T-cell (primary cell): ENCODE measurements at places on chromosomes 3 and 15. TPM values are rescaled to one million over a fixed set of nuclear protein-coding genes. Genes with fewer than 3 reads are reported as not detected.

DNA sequence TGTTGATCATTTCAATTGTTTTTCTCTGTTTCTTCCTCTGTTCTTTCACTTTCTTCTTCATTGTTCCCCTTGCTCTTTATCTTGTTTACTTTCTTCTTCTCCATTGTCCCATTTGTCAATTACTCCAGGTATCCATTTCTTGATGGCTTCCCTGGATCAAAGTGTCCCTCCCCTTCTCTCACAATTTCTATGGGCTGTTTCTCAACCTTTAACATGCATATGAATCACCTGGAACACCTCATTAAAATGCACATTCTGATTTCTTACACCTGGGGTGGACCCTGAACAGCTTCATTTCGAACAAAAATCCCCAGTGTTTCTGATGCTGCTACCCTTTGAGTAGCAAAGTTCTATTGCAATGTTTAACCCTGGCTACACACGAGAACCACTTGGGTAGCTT, 454.8 kb downstream of the EPHA6 start:
- no peaks in the 10 kb centered on the region for H3K36me3 ChIP-seq
- no peaks in the 10 kb centered on the region for H3K4me1 ChIP-seq
- no peak overlapping the region for H3K4me3 ChIP-seq
- DNase-seq: no peak

GRCh38 chr15:58524247-58524646, 92.5 kb downstream of the LIPC start:
- no peak for DNase-seq
- H3K4me1 ChIP-seq: peaks cover 16% of the 10 kb centered on the region

- no peak overlapping the region for H3K4me3 ChIP-seq
- no peak for DNase-seq
- H3K36me3 ChIP-seq: no peaks in the 10 kb centered on the region
- H3K4me1 ChIP-seq: no peaks in the 10 kb centered on the region
Measured at GRCh38 chr15:86854176-86854575, 774.5 kb downstream of the AGBL1 start.

GRCh38 chr3:61595288-61595687, 33.9 kb downstream of the PTPRG start:
- no peaks in the 10 kb centered on the region for H3K27me3 ChIP-seq
- H3K36me3 ChIP-seq: no peaks in the 10 kb centered on the region
- H3K4me3 ChIP-seq: no peak overlapping the region
- H3K27ac ChIP-seq: no peak overlapping the region

Gene KBTBD13
- total RNA-seq: not detected

DNA sequence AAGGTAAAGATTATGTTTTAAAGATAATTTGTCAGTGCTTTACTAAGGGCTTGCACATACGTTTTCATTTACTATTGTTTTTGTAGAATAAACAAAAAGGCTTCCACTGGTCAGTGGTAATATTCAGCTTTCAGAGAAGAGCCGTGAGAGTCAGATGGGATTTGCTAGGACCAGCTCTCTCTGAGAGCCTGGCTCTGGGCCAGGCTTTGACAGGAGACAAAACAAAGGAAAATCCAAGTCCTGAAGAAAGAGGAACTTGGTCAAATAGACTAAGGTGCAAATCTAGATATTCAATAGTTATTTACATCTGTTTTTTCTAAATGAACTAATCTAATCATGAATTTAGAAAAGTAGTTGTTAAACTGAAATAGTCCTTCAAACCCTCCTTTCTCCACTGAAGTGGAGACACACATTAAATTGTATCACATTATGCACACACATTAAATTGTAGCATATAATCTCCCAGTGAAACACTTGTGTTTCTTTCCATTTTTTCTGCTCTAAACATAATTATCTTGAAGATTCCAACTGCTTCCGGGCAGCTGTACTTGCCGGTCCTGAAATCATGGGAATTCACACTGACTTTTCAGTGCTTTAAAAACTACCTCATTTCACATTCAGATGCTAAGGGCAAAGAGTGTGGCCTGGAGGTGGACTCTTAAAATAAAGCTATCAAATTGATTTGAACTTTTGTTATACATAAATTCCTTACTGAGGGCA, 55.1 kb upstream of the FILIP1L start:
- H3K27me3 ChIP-seq: no peaks in the 10 kb centered on the region
- H3K27ac ChIP-seq: no peak overlapping the region
- DNase-seq: no peak
- no peak overlapping the region for H3K4me3 ChIP-seq
- H3K36me3 ChIP-seq: no peaks in the 10 kb centered on the region

- peaks cover 39% of the 10 kb centered on the region for H3K36me3 ChIP-seq
- no peak overlapping the region for H3K27ac ChIP-seq
- no peaks in the 10 kb centered on the region for H3K4me1 ChIP-seq
- no peak overlapping the region for H3K4me3 ChIP-seq
Measured at GRCh38 chr3:126442094-126442855, 33.4 kb downstream of the ZXDC start.

DNA sequence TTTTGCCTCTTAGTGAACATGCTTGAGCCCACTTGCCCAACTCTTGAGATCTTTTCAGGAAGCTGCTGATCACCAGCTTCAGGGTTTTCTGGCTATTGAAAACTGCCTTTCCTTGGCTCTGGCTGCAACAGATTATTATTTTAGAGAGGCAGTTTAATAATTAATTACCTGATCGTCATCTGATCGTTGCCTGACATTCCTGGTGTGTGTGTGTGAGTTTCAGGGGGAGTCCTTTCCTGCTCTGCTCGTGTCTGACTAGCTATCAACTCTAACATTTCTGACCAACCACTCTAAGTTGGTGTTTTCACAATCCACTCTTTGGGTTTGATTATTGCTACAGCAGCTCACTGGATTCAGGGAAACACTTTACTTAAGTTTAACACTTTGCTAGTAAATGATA, 84.3 kb upstream of the SPATA16 start:
- no peak for DNase-seq
- H3K27ac ChIP-seq: no peak overlapping the region
- H3K4me1 ChIP-seq: no peaks in the 10 kb centered on the region
- no peaks in the 10 kb centered on the region for H3K27me3 ChIP-seq

Gene ARNT2
- not detected for total RNA-seq

Gene XYLB
- 1.9 TPM for total RNA-seq

GRCh38 chr3:4670352-4670751, 177.2 kb downstream of the ITPR1 start:
- no peaks in the 10 kb centered on the region for H3K27me3 ChIP-seq
- H3K27ac ChIP-seq: no peak overlapping the region
- H3K4me3 ChIP-seq: no peak overlapping the region
- DNase-seq: no peak
- H3K4me1 ChIP-seq: no peaks in the 10 kb centered on the region

DNA sequence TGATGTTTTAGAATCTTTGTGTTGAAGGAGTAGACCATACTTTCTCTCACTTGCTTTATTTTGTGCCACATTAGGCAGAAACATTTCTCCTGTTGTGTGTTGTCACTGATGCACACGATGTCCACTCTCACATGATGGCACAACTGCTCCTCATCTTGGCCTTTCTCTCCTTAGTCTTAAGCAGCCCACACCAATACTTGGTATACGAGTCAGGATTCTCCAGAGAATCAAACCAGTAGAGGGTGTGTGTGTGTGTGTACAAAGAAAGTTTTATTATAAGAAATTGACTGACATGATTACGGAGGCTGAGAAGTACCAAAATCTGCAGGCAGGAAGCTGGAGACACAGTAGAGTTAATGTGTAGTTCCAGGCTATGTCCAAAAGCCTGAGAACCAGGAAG, 187.1 kb downstream of the ALCAM start:
- H3K4me1 ChIP-seq: no peaks in the 10 kb centered on the region
- no peaks in the 10 kb centered on the region for H3K27me3 ChIP-seq
- no peaks in the 10 kb centered on the region for H3K36me3 ChIP-seq
- H3K27ac ChIP-seq: no peak overlapping the region
- no peak for DNase-seq

- H3K36me3 ChIP-seq: no peaks in the 10 kb centered on the region
- H3K27me3 ChIP-seq: no peaks in the 10 kb centered on the region
- H3K4me3 ChIP-seq: no peak overlapping the region
- DNase-seq: no peak
- no peaks in the 10 kb centered on the region for H3K4me1 ChIP-seq
Measured at GRCh38 chr3:41050144-41050543, 149.2 kb upstream of the CTNNB1 start.

DNA sequence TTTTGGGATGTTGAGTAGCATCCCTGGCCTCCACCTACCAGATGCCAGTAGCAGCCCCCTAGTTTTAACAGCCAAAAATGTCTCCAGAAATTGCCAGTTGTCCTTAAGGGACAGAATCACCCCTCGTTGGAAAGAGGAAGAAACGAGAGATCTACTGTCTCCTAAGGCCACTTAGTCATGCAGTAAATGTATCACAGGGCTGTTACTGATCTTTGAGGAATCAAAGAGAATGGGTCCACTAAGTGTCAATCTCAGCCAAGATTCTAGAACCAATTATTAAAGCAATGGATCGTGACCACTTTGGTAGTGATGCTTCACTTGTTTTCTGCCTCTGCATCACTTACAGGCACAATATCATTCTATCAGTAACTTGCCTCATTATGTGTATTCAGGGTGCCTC, 26.4 kb downstream of the POLG start:
- no peaks in the 10 kb centered on the region for H3K4me1 ChIP-seq
- H3K4me3 ChIP-seq: no peak overlapping the region
- H3K36me3 ChIP-seq: no peaks in the 10 kb centered on the region
- DNase-seq: no peak
- no peak overlapping the region for H3K27ac ChIP-seq
- H3K27me3 ChIP-seq: no peaks in the 10 kb centered on the region

DNA sequence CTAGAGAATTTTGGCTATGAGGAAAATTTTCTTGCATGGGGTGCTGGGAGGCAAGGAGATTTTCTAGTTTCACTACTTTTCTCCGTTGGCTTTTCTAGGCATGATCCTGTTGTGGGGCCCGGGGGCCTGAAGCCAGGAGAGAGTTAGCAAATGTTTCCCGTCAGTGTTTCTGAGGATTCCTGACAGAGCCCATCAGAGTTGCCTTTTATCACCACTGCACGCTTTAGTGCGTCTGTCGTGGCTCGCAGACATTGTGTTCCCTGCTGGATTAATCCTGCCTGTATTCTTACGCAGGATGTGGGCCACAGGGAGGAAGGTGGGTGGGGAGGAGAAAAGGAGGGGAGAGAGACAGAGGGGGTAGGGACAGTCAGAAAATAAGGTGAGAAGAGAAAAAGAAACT, 18.1 kb upstream of the BOC start:
- no peak overlapping the region for H3K27ac ChIP-seq
- no peak for DNase-seq
- H3K4me3 ChIP-seq: no peak overlapping the region

DNA sequence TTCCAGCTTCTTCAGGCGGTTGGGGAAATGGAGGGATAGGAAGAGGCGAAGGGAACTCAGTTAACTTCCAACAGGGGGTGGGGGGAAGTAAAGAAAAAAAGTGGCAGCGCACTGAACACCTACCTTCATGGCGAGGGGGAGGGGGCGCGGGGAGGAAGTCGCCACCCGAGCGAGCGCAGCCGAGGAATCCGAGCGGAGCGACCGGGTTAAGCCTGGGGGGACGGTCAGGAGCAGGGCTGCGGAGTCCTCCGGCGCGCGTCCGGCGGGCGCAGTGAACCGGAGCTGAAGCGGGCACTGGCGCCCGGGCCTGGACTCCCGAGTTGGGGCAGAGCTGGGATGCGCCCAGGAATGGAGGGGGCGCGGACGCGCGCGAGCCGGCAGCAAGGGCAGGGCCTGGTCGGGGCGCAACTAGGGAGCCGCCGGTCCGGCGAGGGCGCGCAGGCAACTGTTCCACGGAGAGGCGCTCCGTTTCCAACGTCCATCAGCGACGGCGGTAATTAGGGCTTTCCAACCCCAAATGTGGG, at the start of gene WNT5A:
WNT5A (minus strand) TSS at position 450 of the 524 bp plus-strand sequence; CDS start at position 129, 321 bp downstream.
- H3K4me1 ChIP-seq: peaks cover 29% of the 10 kb centered on the region
- H3K27me3 ChIP-seq: peaks cover 73% of the 10 kb centered on the region
- H3K36me3 ChIP-seq: no peaks in the 10 kb centered on the region
- no peak within 1 kb of the TSS for H3K4me3 ChIP-seq

GRCh38 chr3:53102601-53103147, 27.6 kb downstream of the RFT1 start:
- no peak overlapping the region for H3K4me3 ChIP-seq
- H3K4me1 ChIP-seq: no peaks in the 10 kb centered on the region
- no peaks in the 10 kb centered on the region for H3K27me3 ChIP-seq
- DNase-seq: no peak

GRCh38 chr15:100242989-100243388, 98.8 kb downstream of the ADAMTS17 start:
- no peaks in the 10 kb centered on the region for H3K27me3 ChIP-seq
- no peaks in the 10 kb centered on the region for H3K36me3 ChIP-seq
- no peaks in the 10 kb centered on the region for H3K4me1 ChIP-seq
- H3K27ac ChIP-seq: no peak overlapping the region
- H3K4me3 ChIP-seq: no peak overlapping the region
